ENCODE measurements at places on chromosomes 6 and 20. TPM values are rescaled to one million over a fixed set of nuclear protein-coding genes. Genes with fewer than 3 reads are reported as not detected.

The TFAP2C gene
- total RNA-seq, result not detected

The TSPO2 gene
- not detected for total RNA-seq

The PACRG gene
- not detected for total RNA-seq

The UST gene
- total RNA-seq, result 1.2 TPM

The SDC4 gene
- 21.1 TPM for total RNA-seq

The RGS17 gene
- total RNA-seq, result not detected

The CRYBG1 gene
- 21.1 TPM for total RNA-seq

The MOXD1 gene
- not detected for total RNA-seq

The GRIK2 gene
- total RNA-seq, result not detected

The PFDN4 gene
- total RNA-seq, result 31.1 TPM

The TAPBP gene
- total RNA-seq, result 183 TPM

The DUSP15 gene
- total RNA-seq, result not detected

The C6orf52 gene
- total RNA-seq, result 2.6 TPM

The MUC22 gene
- not detected for total RNA-seq

The REM1 gene
- total RNA-seq, result not detected

The PBOV1 gene
- total RNA-seq, result not detected

The ORC3 gene
- 35.8 TPM for total RNA-seq

The SLC17A4 gene
- total RNA-seq, result not detected

The PSORS1C2 gene
- not detected for total RNA-seq

The MAK gene
- 0.32 TPM for total RNA-seq

The UBD gene
- total RNA-seq, result 0.50 TPM

The EBF4 gene
- total RNA-seq, result 1.2 TPM

The NINL gene
- 4.1 TPM for total RNA-seq

The ZNF334 gene
- total RNA-seq, result 4.2 TPM

The RIPOR3 gene
- total RNA-seq, result not detected

The HCK gene
- total RNA-seq, result not detected

The CEP85L gene
- total RNA-seq, result 40.3 TPM

The SNAI1 gene
- 0.90 TPM for total RNA-seq

All from activated CD8-positive, alpha-beta T cell treated with anti-CD3 and anti-CD28 coated beads for 36 hours (primary cell).